ENCODE measurements at places on chromosomes 3 and 15.

DNA sequence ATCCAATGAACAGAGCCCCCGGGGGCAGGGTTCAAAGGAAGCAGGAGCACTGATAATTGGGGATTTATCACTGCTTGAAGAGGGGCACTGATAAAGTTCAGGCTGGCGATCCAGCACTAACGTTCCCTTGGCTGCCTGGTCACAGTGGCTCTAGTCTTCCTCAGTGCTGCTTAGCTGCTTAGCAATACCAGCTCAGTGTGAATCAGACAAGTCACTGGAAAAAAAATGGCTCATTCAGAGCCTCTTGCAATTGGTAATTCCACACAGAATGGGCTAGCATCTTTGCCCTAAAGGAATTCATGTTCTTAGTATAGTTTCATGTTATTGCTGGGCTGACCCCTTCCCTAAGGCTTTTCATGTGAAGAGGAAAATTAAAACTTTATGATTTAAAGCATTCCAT is 95.7 kb upstream of the SLC2A2 start:
- no peak for DNase-seq

- DNase-seq, result peak; percentile 15
Measured at GRCh38 chr3:172138792-172139507, 99.6 kb downstream of the FNDC3B start.

GRCh38 chr15:48467801-48468200 is 136.6 kb downstream of the DUT start:
- DNase-seq, result no peak

- no peak for DNase-seq
Measured at GRCh38 chr3:135100366-135100765, 305.3 kb downstream of the EPHB1 start.

GRCh38 chr3:147008886-147009285 is 397.5 kb downstream of the ZIC4 start:
- no peak for DNase-seq

GRCh38 chr3:157115069-157116006 is 44.6 kb downstream of the CCNL1 start:
- no peak for DNase-seq

- DNase-seq, result no peak
Measured at GRCh38 chr3:3538451-3538850, 260.8 kb upstream of the LRRN1 start.

GRCh38 chr3:77288348-77288747 is 248.4 kb downstream of the ROBO2 start:
- no peak for DNase-seq

DNA sequence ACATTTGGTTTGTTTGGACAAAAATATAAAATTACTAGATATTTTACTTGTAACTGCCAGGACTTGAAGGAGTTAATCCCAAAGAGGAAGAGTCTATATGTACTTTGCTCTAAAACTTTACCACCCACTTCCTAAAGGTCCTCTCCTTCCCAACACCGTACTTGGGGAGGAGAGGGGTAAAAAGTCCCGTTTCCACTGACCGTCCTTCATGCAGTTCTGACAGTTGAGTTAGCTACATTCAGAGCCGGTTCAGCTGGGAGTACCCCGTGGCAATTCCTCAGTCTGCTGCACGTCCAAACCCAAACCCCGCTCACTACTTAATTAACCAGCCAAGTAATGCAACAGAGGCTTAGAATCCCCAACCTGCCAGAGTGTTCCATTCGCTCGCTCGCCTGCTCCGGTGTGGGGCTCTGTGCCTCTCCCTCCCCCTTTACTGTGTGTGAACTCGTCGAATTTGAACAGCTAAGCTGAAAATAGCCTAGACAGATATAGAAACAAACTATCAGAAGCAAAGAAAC is 519.7 kb downstream of the FOXP1 start:
- DNase-seq, result no peak

- DNase-seq, result no peak
Measured at GRCh38 chr3:16509721-16510619, 3.5 kb downstream of the RFTN1 start.

DNA sequence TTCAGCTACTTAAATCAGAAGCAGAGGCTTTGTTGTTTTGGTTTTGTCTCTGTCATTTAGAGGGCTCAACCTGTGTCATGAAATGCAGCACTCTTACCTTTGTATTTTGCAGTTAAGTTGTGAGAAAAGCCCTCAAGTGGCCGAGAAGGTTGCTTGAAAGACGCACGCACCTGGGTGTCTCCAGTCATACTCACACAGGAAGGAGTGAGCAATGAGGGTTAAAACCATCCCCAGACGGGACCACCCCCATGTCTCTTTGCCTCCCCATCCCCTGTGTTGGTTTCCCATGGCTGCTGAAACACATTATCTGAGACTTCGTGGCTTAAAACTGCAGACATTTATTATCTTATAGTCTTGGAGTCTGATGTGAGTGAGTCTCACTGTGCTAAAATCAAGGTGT is 376.1 kb upstream of the CFAP20DC start:
- DNase-seq, result no peak

GRCh38 chr3:102025606-102026270 is 176.4 kb downstream of the NFKBIZ start:
- DNase-seq, result no peak

DNA sequence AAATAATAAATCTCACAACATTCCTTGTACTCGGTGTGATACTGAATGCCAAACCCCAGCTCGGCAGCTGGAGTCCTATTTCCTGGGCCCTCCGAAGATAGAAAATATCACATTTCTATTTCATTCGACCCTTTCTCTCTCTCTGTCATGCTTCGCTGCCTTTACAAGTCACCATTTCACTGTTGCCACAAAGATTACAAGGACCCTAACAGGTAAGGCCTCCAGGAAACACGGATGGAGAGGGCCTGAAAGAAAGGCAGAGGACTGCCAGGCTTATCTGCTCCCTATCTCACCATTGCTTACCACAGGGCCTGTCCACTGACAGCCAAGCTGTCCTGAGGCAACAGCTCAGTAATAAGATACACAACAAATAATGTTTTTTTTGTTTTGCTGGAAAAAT is 376.5 kb downstream of the MECOM start:
- DNase-seq, result no peak

DNA sequence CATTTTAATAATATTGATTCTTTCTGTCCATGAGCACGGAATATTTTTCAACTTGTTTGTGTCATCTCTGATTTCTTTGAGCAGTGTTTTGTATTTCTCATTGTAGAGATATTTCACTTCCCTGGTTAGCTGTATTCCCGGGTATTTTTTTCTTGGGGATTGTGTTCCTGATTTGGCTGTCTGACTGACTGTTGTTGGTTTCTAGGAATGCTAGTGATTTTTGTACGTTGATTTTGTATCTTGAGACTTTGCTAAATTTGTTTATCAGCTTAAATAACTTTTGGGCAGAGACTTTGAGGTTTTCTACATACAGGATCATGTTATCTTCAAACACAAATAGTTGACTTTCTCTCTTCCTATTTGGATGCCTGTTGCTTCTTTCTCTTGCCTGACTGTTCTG is 418.8 kb upstream of the ALCAM start:
- no peak for DNase-seq

GRCh38 chr3:139532976-139533375 is 6.6 kb downstream of the RBP1 start:
- DNase-seq, result no peak

DNA sequence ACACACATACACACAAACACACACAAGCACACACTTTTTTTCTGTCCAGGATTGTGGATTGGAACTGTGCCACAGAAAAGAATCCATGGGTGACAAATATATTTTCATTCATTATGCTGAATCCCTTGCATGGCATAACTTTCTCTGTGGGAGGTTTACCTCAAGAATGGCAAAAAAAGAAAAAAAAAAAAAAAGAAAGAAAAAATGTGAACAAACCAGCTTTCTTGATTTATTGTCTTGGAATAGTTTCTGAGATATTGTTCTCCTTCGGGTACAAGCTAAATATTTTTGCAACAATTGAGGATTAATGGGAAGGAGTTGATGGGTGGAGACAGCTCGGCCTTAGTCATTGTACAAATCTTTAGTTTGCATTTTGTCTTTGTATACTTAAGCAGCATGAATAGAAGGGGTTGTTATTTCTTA is 153.1 kb downstream of the GMNC start:
- no peak for DNase-seq

DNA sequence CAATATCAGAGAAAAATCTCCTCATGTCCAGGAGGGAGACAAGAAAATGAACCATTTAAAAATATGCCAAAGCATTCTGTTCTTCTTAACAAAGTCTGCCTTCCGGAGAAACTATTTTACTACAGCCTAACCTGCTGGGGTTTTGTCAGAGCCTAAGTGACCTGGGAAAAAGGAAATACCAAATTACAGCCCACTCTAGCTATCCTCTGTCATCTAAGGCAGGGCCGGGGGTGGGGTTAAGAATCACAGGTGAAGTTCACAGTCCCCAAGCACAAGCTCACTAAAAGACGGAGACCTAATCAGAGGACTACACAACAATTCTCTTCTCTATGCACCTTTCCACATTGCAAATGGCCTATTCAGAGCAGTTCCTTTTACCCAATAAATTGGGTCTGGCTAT is 116.6 kb downstream of the TRIM42 start:
- DNase-seq, result no peak

GRCh38 chr3:140225996-140226395 is 291.0 kb downstream of the CLSTN2 start:
- DNase-seq, result no peak

DNA sequence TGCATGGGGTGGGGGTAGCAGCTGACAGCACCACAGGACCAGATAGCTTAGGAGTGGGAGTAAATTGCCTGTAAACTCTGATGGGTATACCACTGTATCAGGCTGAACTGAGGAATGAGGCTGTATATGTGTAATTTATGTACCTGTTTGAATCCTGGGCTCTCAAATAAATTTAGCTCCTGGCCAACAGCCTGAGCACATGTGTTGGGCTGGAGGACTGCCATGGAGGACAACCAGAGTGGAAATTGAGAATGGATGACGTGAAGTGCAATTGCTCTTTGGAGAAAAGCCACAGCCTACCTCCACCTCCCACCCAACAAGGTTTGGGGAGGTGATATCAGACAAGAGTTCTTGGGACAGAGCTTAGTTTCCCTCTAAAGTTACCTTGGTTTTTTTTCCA is 328.6 kb upstream of the PROK2 start:
- DNase-seq, result no peak

DNA sequence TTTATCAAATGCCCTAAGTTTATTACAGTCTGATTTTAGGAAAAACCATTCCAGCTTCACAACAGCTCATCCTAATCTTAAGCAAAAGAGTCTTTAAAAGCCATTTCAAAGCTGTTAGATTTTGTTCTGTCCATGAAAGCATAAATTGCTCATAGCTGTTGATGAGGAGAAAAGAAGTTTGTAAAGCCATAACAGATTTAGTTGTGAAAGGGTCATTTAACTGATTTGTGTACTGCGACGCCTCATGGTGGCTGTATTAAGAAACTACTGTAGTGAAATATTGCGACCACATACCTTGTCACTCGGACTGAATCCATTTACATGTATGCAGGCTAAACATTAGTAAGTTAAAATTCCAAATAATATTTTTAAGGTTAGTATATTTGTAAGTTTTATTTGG is 20.9 kb downstream of the BBX start:
- no peak for DNase-seq

GRCh38 chr3:151615464-151615863 is 118.3 kb upstream of the AADACL2 start:
- no peak for DNase-seq

- DNase-seq, result peak; percentile 27
Measured at GRCh38 chr15:86690566-86690965, 610.9 kb downstream of the AGBL1 start.

DNA sequence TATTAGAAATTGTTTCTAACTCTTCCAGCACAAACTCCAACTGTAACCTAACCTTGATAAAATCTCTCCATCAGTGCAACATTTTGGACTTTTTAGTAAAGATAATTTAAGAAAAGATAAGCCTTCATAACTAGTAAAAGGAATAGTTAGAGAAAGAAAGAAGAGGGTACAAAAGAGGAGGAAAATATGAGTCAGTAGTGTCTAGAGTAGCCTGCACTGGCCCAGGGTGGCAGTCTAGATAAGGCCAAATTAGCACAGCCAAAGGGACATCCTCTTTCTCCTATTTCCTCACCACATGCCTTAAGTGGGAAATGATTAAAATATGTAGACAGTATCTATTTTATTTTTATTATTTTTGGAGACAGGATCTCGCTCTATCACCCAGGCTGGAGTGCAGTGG is 3.7 kb downstream of the PROS1 start:
- no peak for DNase-seq

- DNase-seq, result no peak
Measured at GRCh38 chr3:69378112-69378802, 7.6 kb downstream of the FRMD4B start.

DNA sequence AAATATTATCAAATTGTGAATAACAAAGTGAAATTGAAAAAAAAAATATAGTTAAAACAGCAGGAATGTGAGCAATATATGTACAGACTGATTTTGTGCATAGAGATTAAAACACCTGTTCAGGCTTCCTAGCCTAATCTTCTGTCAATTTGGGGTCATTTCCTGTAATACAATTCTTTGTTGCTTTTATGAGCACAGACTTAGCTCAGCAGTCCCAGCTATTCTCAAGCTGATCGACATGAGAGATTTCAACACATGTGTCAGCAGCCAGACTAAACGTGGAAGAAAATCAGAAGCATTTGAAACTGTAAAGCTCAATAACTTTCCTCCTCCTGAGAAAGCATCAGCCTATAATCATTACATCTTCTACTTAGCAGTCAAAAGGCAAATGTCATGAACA is 1.6 kb upstream of the FHIT start:
- no peak for DNase-seq

DNA sequence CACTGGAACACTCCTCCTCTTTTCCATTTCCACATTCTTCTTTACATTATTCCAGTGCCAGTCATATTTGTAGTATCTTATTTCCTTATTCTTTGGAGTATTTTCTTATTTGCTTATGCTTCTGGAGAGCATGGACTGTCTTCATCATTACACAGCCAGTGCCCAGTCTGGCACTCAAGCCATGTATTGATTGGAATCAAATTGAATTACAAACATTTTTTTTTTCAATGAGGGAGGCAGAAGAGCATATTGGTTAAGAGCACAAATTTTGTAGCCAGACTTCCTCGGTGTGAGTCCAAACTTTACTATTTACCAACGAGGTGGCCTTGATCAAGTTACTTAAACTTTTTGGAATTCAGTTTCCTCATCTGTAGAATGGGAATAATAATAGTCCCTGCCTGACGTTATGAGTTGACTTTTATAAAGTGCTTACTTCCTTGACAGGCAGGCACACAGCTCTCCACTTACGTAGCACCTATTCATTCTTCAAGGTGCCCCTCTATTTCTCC is 186.6 kb upstream of the BCL6 start:
- DNase-seq, result no peak

- no peak for DNase-seq
Measured at GRCh38 chr3:61445924-61446323, 115.4 kb upstream of the PTPRG start.

DNA sequence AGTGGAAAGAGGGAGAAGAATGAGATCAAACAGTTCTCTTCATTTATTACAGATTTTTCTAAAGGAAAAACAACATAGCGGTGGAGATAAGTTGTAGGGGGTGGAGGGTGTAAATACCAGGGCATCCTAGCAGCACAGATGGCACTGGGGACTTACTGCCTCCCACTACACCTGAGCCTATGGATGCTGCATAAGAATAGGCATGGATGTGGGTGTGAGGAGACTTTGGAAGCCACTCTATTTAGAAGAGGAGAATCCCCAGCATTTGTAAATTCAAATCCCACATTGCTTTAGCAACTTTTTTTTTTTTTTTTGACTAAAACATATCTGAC is 27.4 kb upstream of the IL1RAP start:
- DNase-seq, result peak; percentile 34
